Activated T-helper 1 cell treated with anti-CD3 and anti-CD28 coated beads, Interleukin-12 subunit alpha, Interleukin-12 subunit beta, Interleukin-2, Interleukin-4 antibody, amounts not matched to agents 30 ng/mL and 10 ng/mL and 1 ng/mL, durations not matched to agents 14 hours and 24 hours and 36 hours (primary cell): ENCODE measurements at places on chromosomes 1 and 21. TPM values are rescaled to one million over a fixed set of nuclear protein-coding genes. Genes with fewer than 3 reads are reported as not detected.

Gene SPOCD1
- not detected in 2 replicates for total RNA-seq

Gene SPRR1A
- not detected in 2 replicates for total RNA-seq

Gene CR2
- total RNA-seq = not detected in 2 replicates

GRCh38 chr1:232017057-232017456 is 390.5 kb downstream of the DISC1 start:
- H3K27ac ChIP-seq = no peak overlapping the region
- no peaks in the 10 kb centered on the region for H3K36me3 ChIP-seq

- no peaks in the 10 kb centered on the region for H3K4me1 ChIP-seq
- DNase-seq = no peak
- no peaks in the 10 kb centered on the region for H3K27me3 ChIP-seq
- no peaks in the 10 kb centered on the region for H3K36me3 ChIP-seq
Observed at GRCh38 chr21:45506241-45506817, 35.9 kb downstream of the SLC19A1 start.

DNA sequence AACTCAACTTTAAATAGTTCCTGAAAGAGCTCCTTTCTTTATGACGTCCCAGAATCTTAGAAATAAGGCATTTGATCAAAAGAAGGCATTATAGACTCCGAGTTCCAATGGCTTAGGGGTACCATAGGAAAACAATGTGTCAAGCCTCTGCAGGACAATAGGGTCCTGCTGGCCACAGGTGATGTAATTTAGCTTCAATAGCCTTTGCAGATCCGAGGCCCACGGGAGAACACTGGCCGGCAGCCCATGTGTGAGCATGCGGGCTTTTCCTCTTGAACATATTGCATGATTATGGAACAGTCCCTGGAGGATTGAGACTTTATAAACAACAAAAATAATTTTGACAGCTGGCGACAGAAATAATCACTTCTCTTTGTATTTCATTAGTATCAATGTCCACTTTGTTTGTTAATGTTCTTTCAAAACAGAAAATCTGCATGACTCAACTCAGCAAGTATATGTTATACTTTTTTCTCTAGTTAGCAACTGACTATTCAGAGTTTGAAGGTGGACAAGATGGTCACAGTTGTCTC is 49.0 kb upstream of the NR5A2 start:
- H3K36me3 ChIP-seq = no peaks in the 10 kb centered on the region
- H3K27ac ChIP-seq = no peak overlapping the region
- no peak overlapping the region for H3K4me3 ChIP-seq
- H3K4me1 ChIP-seq = no peaks in the 10 kb centered on the region

GRCh38 chr1:110551278-110551809 is 32.4 kb upstream of the KCNA10 start:
- H3K27ac ChIP-seq = no peak overlapping the region
- no peak overlapping the region for H3K4me3 ChIP-seq
- DNase-seq = no peak
- H3K27me3 ChIP-seq = peaks cover 38% of the 10 kb centered on the region
- H3K4me1 ChIP-seq = no peaks in the 10 kb centered on the region
- no peaks in the 10 kb centered on the region for H3K36me3 ChIP-seq
